ENCODE measurements at places on chromosomes 7 and 10.

- DNase-seq, result no peak
Measured at GRCh38 chr10:87656431-87657072, 3.1 kb upstream of the PAPSS2 start.

DNA sequence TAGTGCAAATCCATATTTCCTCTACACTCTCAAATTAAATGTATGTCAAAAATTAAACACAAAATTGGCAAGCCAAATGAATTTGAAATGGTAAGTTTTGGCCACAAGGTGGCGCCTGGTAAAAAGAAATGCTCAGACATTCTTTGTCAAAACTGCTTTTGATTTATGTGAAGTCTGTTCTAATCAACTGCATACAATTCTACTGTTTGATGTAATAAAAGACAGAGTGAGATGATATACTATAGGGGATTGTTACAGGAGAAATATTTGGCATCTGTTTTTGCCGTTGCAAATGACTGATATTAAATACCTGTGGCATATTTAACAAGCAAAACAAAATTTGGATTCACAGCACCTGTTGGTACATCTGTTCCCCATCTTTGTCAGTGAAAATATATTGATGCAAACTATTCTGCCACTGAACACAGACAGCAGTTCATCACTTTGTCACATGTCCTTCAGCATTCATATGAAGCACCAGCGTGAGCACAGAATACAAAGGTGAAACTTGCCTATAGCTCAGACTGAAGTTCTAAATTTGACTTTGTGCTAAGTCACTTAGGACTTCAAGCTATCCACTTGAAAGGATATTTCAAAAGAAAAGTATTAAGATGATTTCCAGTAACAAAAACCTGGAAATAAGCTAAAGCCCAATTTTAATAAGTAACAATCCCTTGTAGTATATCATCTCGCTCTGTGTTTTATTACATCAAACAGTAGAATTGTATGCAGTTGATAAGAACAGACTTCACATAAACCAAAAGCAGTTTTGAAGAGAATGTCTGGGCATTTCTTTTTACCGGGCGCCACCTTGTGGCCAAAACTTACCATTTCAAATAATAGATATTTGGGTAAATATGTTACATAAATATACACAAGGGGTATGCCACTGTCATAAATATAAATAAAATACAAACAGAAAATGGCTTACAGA lies 10.2 kb upstream of the CH25H start:
- DNase-seq, result peak; percentile 35

- DNase-seq, result no peak
Measured at GRCh38 chr10:33947544-33947943, 613.1 kb upstream of the NRP1 start.

DNA sequence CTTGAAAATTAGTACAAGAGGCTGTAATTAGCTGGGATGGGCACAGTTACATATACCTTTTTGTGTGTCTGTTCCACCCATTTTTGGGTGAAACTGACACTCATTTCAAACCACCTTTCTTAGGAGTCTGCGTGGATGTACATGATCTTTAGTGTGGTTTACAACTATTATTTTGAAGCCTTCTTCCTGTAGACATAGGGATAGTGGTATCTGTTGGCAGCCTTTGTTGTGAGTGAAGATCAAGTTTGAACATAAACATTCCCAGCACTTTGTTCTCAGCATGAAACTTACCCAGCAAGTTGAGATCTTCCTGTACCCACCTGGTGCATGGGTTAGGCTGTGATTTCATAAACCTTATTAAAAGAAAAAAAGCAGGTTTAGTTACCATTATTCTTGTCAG lies 2.0 kb downstream of the BAG3 start:
- DNase-seq, result no peak

DNA sequence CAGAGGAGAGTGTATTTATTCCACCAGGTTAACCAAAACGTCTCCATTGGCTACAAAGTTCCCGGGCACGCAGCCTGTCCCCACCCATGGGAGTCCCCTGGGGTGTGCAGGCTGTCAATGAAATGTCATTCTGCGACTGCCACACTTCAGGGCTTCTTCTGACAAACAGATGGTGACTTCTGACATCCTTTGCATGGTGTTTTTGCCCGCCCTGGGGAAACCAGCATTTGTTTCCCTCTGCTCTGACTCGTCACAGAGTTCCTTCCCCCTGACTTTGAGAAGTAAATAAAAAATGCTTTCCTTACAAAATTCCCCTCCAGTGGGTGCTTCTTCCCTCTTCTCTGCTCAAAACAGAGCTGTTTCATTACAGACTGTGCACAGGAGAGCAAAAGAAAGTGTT lies 38.2 kb downstream of the TNS3 start:
- no peak for DNase-seq

GRCh38 chr7:2417981-2418481 lies 14.6 kb downstream of the CHST12 start:
- no peak for DNase-seq
